Inflammatory macrophage (primary cell): ENCODE measurements at places on chromosomes 6 and 20.

DNA sequence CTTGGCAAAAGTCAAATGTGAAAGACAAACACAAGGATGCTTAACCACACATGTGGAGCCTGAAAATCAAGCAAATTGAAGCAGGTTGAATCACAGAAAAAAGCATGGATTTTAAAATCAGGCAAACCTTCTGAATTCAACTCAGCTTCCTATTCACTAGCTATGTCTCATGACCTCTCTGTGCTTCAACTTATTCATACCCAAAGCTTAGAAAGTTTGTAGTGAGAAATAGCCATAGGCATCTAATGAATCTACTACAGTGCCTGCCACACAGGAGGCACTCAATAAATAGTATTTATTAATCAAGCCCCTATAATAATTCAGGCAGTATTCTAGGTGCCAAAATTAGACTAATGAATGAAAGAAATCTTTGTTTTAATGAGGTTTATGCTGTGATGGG, 112.2 kb upstream of the TNFAIP3 start:
- DNase-seq: no peak

DNA sequence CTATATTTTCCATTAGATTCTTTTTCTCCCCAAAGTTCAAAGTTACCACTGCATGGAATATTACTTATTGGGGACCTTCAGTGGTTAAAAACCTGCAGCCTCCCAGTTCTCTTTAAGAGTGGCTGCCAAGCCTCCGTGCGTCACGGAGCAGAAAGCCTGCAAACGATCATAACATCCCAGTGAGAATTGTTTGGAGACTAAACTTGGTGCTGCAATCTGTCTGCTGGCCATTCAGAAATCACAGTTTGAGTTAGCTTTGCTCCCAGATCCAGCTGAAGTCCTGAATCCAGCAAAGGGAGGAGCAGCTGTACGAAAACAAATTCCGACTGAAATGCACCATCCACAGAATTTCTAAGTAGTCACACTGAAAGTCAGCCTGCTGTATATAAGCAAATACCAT, 213.5 kb upstream of the PDE10A start:
- no peak for DNase-seq

DNA sequence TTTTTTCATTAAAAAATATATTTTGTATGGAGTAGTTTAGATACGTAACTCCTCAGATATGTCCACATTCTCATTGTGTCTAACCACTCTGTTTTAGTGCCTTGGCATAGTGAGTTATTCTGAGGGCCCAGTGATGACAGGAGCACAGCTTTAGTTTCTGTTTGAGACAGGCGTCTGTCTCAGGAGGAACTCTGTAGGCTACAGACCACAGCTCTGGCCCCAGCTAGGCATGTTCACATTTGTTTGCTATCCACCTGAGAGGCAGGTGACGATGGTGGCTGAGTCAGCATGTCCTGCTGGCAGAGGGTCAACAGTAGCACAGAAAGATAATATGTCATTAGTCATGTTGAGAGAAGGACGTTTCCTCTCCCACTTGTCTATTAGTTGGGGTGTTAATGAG, 16.3 kb downstream of the LRRC1 start:
- DNase-seq: no peak

DNA sequence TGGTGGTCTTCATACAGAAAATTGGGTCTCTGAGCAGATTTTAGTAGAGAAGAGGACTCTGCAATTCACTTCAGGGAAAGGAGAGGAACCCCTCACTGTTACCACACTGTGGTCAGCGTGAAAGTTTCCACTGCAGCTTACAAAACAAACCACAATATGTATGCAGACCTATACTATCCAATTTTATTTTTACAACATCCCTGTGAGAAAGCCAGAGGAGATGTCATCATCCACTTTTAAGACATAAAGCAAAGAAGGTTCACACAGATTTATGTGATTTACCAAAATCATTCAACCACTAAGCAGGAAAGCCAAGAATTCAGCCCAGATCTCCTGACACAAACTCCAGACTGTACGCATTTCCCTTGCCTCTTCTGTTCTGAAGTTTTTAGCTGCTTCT, 442.4 kb downstream of the FRK start:
- DNase-seq: no peak

DNA sequence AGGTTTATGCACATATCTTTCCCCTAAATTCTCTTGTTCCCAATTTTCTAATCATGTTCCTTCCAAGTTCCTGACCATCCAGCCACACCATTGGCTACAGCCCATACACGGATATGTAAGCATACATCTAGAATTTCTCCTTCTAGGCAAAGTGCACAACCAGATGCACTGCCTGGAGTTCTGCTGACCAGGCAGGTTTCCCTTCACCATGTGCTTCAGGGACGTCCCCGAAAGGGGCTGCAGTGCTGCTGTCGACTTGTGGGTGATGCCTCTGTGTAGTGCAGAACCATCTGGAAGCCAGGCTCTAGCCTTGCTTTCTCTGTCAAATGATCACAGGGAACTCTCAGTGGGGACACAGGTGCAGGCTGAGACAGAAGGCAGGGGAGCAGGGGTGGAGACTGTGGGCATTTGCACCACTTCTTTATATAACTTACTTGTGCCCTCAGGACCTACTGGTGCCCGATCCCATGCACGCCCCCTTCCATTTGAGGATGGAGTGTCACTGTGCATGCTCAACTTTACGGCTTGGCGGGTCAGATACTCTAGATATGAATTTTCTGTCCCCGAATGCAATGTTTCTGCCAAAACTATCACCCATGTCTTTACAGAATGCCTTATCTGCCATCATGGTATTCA, 37.5 kb upstream of the SMOC2 start:
- DNase-seq: no peak

GRCh38 chr20:9583151-9583550, 68.8 kb downstream of the LAMP5 start:
- no peak for DNase-seq

GRCh38 chr20:58876437-58876836, 23.9 kb downstream of the GNAS start:
- no peak for DNase-seq

GRCh38 chr6:78832091-78832808, 35.1 kb upstream of the IRAK1BP1 start:
- DNase-seq: no peak

GRCh38 chr6:130466748-130467061, 100.9 kb downstream of the TMEM200A start:
- DNase-seq: no peak

GRCh38 chr6:79872986-79873385, 74.4 kb downstream of the ELOVL4 start:
- DNase-seq: peak; percentile 12

DNA sequence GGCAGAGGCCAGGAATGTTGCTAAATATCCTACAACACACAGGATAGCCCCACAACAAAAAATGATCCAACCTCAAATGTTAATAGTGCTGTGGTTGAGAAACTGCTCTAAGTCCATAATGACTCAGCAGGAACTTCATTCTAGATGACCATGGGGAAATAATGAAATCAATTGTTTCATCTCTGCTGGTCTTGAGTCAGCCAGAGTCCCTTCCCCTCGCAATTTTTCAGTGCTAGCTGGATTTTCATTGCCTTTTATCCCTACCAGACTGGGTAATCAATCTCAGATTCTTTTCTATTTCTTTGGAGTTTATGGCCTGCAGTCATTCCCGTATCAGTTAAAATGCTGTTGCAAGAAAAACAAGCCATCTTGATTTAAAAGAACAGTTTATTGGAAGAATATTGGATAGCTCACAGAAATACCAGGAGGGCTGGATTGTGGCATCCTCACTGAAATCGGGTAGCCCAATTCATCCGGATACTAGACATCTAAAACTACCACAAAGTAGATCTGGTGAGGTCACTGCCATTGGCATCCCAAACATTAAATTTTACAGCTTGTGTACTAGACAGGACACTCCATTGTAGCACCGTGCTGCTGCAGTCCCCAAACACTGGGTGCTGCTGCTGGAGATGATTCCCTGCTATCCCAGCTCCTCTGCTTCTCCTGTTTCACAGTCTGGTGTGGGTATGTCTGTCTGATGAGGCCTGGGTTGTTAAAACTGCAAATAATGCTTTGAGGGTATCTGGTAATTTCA, 30.3 kb upstream of the POPDC3 start:
- DNase-seq: no peak

GRCh38 chr20:63085151-63085861, 78.5 kb upstream of the BHLHE23 start:
- DNase-seq: no peak

DNA sequence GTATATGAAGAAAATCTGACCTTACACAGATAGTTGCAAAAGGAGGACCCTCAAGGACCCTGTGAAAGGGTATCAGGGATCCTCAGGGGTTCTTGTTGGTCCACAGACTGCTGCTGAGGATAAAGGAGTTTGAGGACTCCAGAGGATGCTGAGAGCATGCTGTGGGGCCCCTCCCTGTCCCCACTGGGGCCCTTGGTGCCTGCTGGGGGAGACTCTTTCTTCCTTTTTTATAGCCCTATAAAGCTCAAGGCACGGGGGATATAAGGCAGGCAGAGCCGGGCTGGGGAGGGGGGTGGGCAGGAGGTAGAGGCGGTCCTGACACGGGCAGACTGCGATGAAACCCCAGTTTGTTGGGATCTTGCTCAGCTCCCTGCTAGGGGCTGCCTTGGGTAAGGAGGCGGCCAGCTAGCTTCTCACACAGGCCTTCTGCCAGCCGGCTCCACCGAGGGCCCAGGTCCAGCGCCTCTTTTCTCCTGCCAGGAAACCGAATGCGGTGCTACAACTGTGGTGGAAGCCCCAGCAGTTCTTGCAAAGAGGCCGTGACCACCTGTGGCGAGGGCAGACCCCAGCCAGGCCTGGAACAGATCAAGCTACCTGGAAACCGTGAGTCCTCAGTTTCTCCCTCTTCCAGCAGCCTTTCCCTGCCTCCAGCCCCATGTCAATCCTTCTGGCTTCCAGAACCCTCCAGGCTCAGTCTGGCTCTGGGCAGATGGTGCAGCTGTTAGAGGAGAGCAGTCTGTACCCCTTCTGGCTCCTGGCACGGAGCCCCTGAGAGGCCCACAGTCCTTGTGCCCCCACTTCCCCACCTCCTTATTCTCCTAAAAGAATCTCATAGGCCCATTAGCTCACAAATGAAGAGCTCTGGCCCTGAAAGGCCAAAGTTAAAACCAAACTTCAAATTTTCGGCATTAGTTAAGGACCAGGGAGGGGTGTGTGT, at the start of gene LY6G6D:
Gene LY6G6D (plus strand): TSS at position 327 of the 937 bp plus-strand sequence. CDS start 8 bp downstream, at position 335.
- no peak for DNase-seq

DNA sequence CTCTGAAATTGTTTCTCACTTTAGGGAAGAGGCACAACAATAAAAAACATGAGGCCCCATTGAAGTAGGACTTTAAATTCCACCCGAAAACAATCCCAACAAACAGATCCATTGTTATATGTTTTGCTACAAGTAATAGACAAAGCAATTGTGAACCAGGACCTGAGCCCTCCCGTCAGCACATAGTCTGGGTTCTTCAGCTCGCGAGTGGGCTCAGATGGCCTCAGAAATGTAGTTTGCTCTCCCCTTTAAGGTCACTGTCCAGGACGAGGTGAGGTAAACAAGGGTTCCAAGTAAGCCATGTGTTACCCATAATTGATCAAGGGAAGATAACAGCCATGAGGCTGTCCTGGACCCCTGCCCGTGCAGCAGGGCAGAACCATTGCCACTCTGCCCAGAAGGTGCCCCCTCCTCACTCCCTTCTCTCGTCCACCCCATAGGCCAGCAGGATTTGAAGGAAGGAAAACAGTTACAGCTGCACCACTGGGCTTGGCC, 160.1 kb upstream of the QKI start:
- DNase-seq: no peak

- no peak for DNase-seq
Measured at GRCh38 chr6:115765966-115766365, 294.7 kb downstream of the FRK start.

GRCh38 chr6:105900125-105900937, 185.8 kb upstream of the PRDM1 start:
- DNase-seq: peak; percentile 43

- DNase-seq: no peak
Measured at GRCh38 chr6:53686355-53686940, 20.9 kb upstream of the KLHL31 start.

GRCh38 chr6:168583126-168583525, 142.1 kb downstream of the SMOC2 start:
- DNase-seq: no peak

GRCh38 chr20:32634041-32634805, 39.5 kb downstream of the C20orf203 start:
- DNase-seq: no peak

- no peak for DNase-seq
Measured at GRCh38 chr6:130975325-130975724, 87.7 kb downstream of the EPB41L2 start.

- no peak for DNase-seq
Measured at GRCh38 chr6:127737768-127738167, 160.8 kb downstream of the C6orf58 start.

DNA sequence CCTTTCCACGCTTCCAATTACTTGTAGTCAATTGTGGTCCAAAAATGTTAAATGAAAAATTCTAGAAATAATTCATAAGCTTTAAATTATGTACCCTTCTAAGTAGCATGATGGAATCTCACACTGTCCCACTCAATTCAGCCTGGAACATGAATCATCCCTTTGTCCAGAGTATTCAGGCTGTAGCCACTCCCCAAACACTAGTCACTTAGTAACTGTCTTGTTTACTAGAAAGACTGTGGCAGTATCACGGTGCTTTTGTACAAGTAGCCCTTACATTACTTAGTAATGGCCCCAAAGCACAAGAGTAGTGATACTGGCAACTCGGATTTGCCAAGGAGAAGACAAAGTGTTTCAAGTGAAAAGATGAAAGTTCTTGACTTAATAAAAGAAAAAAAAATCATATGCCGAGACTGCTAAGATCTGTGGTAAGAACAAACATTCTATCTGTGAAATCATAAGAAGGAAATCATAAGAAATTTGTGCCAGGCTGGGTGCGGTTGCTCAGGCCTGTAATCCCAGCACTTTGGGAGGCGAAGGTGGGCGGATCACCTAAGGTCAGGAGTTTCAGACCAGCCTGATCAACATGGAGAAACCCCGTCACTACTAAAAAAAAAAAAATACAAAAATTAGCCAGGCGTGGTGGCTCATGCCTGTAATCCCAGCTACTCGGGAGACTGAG, 168.5 kb upstream of the SIM1 start:
- DNase-seq: peak; percentile 3

DNA sequence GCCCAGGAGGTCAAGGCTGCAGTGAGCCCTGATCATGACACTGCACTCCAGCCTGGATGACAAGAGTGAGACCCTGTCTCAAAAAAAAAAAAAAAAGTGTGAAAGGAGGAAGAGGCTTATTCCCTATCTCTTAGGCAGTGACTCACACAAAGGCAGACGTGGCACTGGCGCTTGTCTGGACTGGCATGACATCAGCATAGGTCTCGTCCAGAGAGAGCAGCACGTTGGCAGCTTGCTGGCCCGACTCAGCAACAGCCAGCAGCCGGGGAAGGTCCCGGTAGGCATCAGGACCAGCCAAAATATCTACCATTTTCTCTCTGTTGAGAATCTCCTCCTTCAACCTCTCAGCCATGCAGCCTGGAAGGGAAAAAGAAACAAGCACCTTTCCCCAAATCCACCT, 14.1 kb downstream of the CDK5RAP1 start:
- peak; percentile 27 for DNase-seq

- no peak for DNase-seq
Measured at GRCh38 chr20:58366866-58367265, 22.2 kb upstream of the VAPB start.

- DNase-seq: no peak
Measured at GRCh38 chr6:52881662-52881995, 27.9 kb downstream of the GSTA3 start.
